ENCODE measurements at places on chromosomes 3 and 15.

- no peak overlapping the region for H3K4me3 ChIP-seq
- no peaks in the 10 kb centered on the region for H3K4me1 ChIP-seq
- H3K27ac ChIP-seq, result no peak overlapping the region
- H3K27me3 ChIP-seq, result no peaks in the 10 kb centered on the region
- DNase-seq, result no peak
- H3K36me3 ChIP-seq, result no peaks in the 10 kb centered on the region
Observed at GRCh38 chr3:155423526-155424322, 130.2 kb upstream of the STRIT1 start.

DNA sequence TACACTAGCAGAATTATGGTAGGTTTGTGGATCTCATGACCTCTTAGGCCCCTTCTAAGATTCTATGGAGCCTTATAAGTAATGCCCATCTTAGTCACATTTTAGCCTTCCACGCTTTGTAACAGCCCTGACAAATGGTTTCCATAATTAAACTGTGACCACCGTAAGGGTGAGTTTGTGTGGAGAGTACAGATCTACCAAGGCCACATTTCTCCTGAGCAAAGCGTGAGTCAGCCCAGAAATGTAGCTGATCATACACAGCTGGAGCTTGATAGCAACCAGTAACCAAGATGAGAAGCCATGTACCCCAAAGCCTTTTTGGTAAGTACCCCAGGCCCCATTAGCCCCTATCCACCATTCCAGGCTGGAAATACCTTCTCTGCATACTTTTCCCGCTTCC, 31.7 kb downstream of the CHAC1 start:
- peaks cover 27% of the 10 kb centered on the region for H3K36me3 ChIP-seq
- no peak for DNase-seq
- H3K4me1 ChIP-seq, result no peaks in the 10 kb centered on the region
- no peak overlapping the region for H3K27ac ChIP-seq
- no peak overlapping the region for H3K4me3 ChIP-seq

- H3K36me3 ChIP-seq, result no peaks in the 10 kb centered on the region
- H3K27ac ChIP-seq, result no peak overlapping the region
- no peaks in the 10 kb centered on the region for H3K4me1 ChIP-seq
Observed at GRCh38 chr15:60026555-60026954, 22.4 kb downstream of the FOXB1 start.

DNA sequence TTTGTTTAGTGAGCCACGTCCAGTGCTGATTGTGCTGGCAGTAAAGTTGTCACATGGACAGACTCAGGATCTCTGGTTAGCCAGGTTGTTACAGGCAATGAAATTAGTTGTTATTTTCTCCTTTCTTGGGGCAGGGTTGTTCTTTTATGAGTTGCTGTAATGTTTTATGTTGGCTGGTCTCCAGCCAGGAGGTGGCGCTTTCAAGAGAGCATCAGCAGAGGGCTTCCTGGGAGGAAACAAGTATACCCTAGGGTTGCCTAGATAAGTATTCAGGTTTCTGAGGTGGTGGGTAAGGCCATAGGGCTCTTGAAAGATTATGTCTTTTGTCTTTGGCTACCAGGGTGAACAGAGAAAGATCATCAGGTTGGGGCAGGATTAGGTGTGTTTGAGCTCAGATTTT, 14.5 kb upstream of the CFAP20DC start:
- H3K4me1 ChIP-seq, result no peaks in the 10 kb centered on the region
- DNase-seq, result no peak
- H3K36me3 ChIP-seq, result no peaks in the 10 kb centered on the region
- H3K27ac ChIP-seq, result no peak overlapping the region

- no peaks in the 10 kb centered on the region for H3K27me3 ChIP-seq
- H3K36me3 ChIP-seq, result no peaks in the 10 kb centered on the region
- no peak for DNase-seq
- no peaks in the 10 kb centered on the region for H3K4me1 ChIP-seq
- H3K27ac ChIP-seq, result no peak overlapping the region
Observed at GRCh38 chr3:51024765-51025632, 350.3 kb downstream of the DOCK3 start.

DNA sequence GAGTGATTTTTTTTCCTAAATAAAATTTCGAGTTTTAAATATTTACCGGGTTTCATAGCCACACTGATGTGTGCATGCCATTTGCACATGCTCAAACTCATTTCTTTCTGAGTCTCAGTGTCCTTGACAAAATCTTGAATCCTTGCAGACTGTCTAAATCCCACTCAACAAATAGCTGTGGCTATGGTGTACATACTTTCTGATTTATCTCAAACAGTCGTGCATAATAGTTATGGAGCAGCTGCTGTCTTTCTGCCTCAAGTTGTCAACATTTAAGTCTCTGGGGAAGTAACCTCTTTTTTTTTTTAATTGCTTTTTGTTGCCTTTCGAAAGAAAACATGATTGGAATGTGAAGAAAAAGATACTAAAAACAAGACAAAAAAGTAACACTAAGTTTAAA, 52.8 kb upstream of the UTS2B start:
- no peak for DNase-seq
- H3K27me3 ChIP-seq, result no peaks in the 10 kb centered on the region
- peaks cover 12% of the 10 kb centered on the region for H3K4me1 ChIP-seq

- DNase-seq, result no peak
- H3K27me3 ChIP-seq, result no peaks in the 10 kb centered on the region
- no peak overlapping the region for H3K27ac ChIP-seq
- H3K4me3 ChIP-seq, result no peak overlapping the region
- peaks cover 9% of the 10 kb centered on the region for H3K4me1 ChIP-seq
Observed at GRCh38 chr3:15303728-15304127, 28.7 kb downstream of the SH3BP5 start.

DNA sequence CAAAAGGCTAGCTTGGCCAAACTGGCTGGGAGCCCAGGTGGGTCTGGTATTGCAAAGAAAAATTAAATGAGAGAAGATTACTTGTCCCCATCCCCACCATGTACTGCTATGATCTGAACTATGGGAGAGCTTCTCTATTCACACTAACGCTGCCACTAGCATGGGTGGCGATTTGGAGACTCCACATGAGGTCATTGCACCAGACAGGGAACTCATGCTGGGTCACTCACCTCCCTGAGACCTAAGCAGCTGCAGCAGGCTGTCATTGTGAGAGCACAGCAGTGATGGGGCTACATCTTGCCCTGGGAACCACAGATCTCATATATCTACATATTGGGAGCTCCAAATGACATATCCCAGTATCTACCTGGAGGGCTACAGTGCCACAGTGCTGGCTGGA, 36.3 kb upstream of the NECTIN3 start:
- H3K4me3 ChIP-seq, result no peak overlapping the region
- no peak overlapping the region for H3K27ac ChIP-seq
- no peaks in the 10 kb centered on the region for H3K4me1 ChIP-seq
- DNase-seq, result no peak
- no peaks in the 10 kb centered on the region for H3K27me3 ChIP-seq

Measured in GM12878 (cell line).